ENCODE measurements at places on chromosomes 4 and X.
A peak's percentile ranks its signal among the peaks of the same experiment; 100 is the strongest.

GRCh38 chrX:136608295-136608933 lies 39.5 kb upstream of the CD40LG start:
- DNase-seq: no peak

DNA sequence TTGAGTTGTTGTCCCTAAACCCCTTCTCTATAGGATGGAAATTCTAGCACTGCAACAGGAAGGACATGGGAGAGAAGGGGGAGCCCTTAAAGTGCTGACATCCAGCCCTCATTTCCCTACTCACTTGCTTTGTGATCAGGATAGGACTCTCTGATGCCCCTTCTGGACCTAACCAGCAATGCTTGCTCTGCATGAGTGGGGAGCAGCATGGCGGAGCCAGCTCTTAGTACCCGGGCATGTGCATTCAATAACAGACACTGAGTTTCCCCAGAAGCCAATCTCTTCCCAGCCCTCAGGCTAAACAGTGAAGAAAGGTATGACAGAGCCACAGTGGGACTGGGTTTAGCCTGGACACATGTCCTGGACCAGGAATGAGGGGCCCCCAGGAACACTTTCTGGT lies 14.0 kb downstream of the SOD3 start:
- no peak for DNase-seq

DNA sequence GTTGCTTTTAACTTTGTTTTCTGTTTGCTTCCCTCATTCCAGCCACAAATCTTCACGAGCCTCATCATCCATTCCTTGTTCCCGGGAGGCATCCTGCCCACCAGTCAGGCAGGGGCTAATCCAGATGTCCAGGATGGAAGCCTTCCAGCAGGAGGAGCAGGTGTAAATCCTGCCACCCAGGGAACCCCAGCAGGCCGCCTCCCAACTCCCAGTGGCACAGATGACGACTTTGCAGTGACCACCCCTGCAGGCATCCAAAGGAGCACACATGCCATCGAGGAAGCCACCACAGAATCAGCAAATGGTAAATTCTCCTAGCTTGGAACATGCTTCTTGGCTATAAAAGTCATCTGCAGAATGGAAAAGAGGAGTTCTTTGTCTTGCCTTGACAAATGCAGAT lies 12.6 kb downstream of the AMTN start:
- DNase-seq: no peak

GRCh38 chr4:104064646-104065577 lies 345.1 kb upstream of the TACR3 start:
- DNase-seq: peak; percentile 42

DNA sequence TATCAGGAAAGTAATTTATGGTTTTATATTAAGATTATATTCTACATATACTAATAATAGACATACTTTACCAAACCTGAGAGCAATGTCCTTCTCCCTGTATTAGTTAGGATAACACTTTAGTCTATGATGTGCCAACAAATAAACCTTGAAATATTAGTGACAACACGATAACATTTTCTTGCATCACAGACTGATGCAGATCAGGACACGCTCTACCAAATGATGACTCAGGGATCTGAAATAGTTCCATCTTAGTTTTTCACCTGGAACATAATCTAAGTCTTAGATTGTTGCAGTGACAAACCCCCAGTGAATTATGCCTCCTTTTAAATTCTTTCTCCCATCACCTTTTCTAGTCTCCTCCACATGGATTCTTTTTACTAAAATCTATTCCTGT lies 214.2 kb downstream of the CLCN4 start:
- DNase-seq: no peak
